ENCODE measurements at places on chromosomes 1 and 21.

DNA sequence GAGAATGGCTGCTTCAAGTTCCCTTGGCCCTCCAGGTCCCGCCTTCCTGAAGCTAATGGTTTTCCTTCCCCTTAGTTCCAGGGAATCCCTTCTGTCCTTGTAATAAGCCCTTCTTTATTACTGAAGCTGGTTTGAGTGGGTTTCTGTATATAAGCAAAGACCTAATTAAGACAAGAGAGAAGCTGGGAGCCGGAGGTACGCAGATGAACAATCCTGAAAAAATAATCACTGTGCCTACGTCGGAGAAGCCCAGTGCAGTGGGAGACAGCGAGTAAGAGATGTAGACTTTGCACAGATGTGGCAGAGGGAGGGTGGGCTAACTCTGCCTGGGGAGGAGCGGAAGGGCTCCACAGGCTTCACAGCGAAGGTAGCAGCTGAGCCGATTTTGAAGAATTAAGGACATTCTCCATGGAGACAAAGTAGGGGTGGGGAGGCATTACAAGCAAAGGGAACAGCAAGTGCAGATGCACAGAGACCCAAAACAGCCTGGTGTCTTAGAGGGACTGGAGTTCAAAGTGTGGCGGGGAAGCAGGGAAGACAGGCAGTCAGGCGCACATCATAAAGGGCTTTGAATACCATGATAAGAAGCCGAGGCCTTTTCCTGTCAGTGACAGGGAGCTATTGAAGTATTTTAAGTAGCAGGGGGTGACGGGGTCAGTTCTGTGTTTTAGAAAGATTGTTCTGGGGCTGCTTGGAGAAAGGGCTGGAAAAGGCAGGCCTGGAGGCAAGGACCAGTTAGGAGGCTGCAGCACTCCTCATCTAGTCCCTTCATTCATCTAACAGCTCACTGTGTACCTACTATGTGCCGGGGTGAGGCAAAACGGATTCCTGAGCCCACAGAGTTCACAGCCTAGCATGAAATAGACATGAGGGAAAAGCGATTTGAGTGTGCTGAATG, 6.5 kb downstream of the RIMS3 start:
- no peak for DNase-seq

- DNase-seq = no peak
These were observed 356.9 kb upstream of the RUNX1 start for GRCh38 chr21:35405981-35406380.

GRCh38 chr1:220681220-220681880, 8.8 kb upstream of the C1orf115 start:
- DNase-seq = no peak

DNA sequence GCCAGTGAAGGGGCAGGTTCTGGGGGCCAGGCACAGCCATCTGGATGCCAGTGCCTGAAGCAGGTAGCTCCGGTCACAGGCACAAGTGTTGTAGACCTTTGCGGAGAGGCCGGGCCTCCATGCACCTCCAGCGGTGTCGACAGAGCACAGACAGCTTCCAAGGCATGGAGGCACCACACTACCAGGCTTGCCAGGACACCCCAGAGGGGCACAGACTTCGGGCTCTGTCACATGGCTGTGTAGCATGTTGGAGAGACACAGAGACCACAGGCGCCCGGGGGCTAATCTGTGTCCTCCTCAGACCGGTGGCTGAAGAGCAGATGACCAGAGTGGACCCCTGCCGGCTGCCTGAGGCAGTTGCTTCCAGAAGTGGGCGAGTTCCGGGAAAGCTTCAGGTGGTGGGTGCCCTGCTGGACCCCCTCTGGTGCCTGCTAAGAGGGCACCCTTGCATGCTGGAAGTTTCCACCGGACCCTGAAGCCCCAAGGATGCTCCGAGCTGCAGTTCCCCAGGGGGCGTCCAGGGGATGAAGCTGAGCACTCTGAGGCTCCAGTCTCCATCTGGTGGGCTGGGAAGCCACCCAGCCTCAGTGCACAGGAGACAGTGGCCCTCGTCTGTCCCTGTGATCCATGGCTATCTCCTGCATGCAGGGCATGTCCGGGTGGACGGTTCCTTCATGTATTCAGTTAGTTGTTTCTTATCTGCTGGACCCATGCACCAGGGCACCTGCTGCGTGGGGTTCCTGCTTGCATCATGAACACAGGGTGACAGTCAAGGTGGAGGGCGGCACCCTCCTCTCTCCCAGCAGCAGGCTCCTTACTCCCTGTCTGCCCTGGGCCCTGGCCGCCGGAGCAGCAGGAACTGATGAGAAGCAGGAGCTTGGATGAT, 82.4 kb downstream of the OBSCN start:
- DNase-seq = no peak

DNA sequence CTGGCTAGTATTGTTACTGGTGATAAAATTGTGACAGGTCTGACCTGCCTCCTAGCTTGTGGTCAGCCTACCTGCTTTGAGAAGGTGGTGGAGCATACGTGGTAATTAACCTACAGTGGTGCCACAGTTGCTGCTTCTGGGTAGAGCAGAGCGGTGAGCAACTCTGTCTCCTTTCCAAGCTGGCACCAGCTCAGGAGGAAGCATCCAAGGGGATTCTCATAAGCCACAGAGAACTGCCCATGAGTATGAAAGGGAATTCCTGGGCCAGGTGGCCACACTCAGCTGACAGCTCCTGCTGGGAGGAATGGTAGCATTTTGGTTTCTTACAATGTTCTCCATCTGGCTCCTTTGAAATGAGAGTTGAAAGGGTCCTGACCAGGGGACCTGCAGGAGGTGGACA, 39.4 kb downstream of the ATP2B4 start:
- no peak for DNase-seq

DNA sequence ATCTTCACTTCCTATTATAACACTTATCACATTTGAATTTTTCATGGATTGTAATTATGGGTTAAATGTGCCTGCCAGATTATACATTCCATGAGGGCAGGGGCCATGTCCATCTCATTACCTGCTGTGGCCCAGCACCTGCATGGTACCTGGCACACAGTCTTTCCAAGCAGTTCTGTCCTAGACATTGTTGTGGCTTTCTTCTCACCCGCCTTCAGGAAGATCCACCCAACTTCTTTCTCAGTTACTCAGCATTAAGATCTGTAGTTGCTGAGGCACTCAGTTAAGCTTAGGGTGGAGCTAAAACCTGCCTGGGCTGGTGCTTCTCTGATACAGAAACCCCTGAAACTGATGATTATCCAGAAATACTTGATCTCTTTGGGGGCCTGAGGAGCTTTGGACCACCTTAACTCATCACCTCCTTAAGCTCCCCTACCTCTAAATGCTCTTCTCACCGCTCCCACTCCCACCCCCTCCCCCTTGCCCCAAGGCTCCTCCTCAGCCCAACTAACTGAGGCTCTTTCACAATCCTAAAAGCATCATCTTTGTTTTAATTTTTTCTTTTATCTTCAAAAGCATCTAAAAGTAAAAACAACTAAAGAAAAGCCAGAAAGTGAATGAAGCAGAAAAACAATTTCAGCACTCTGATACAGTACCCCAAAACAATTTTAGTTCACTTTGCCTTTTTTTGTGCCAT, 190.6 kb downstream of the FGGY start:
- DNase-seq = no peak

DNA sequence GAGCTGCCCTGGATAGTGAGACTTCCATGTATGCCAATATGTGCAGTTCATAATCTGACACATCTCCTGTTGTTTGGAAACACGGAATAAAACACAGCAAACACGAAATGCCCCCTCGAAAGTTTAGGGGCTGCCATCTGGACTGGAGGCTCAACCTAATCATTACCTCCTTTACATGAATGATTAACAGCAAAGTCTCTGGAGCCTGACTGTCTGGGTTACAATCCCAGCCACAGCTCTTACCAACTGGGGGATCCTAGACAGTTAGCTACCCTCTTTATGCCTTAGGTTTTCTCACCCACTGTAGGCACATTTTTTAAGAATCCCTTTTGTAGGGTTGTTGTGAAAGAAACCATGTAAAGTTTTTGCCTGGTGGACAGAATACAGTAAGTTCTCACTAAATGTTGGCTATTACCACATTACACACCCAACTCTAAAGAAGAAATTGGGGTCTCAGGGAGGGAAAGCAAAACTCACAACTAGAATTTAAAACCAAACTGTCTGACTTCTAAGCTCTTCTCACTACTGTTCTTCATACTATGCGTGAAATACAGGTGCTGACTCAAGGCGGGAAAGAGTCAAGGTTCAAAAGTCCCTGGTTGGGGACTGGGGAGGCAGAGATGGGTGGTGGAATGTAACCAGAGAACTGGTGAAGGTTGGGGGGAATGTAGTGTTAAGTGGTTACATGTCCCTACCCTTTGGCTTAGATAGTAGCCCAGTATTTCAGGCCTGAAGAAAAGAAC, 24.2 kb downstream of the CYP4A22 start:
- DNase-seq = no peak

DNA sequence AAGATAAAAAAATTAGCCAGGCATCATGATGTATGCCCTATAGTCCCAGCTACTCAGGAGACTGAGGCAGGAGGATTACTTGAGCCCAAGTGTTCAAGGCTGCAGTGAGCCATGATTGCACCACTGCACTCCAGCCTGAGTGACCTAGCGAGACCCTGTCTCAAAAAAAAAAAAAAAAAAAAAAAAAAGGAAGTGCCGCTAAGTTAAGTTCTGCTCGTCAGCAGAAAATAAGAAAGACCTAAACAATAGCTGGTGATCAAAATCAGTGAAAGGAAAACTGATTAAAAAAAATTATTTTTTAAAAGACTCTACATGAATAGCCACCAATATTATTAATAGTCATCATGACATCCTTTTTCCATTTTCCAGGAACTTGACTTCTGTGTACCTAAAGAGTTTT, 44.2 kb upstream of the MTR start:
- no peak for DNase-seq

DNA sequence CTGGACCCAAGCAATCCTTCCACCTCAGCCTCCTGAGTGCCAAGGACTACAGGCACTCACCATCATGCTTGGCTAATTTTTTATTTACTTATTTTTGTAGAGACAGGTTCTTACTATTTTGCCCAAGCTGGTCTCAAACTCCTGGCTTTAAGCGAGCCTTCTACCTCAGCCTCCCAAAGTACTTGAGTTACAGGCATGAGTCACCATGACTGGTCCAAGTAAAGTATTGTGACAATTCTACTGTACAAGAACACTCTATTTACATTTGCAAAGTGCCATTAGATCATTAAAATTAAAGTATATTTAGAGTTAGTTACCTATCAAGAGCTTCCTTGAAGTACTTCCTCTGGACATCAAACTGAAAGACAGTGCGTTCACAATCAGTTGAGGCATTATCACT, 44.8 kb downstream of the NRDC start:
- DNase-seq = no peak

DNA sequence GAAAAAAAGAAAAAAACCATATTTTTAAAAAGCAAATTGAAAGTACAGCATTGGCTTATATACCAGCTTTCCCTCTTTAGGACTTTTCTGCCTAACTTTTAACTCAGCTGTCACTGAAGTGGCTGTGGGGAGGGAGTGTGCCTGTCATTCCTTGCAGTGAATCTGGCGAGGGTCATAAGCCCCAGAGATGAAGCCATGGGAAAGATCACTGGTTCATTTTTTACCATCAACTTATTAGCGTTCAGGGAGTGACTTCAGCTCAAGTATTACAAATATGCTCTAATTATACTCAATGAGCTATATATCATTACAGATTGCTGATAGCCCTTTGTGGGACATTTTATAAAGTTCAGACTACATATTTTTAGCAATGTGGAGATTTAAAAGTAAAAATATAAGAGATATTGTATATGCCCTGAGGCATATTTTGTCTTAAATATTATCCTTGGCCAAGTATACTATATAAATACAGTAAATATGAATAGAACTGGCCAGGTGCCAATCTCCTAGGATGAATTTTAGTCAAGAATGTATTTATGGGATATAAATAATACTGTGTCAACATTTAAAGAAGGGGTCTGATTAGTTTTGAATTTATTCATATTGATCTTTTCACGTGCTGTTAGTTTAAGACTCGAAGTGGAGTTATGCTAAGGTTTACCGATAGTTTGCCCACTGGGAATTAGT, 4.4 kb downstream of the TGFB2 start:
- no peak for DNase-seq

DNA sequence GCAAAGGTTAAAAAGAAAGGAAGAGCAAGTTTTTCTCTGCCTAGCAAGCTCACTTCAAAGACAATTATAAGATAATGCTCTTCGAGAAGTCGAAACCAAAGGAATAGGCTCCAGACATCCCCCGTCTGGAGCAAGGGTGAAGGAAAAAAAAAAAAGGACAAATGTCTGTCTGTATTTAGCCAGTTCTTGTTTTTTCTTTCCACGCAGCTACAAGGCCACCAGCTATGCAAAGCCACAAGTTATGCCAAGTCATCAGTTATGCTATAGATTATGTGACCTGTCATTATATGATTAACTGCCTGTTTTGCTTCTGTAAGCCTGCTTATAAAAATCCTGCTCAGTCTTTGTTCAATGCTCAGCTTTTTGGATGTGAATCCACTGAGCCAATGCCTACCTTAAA, 2.4 kb upstream of the THEM5 start:
- DNase-seq = no peak

DNA sequence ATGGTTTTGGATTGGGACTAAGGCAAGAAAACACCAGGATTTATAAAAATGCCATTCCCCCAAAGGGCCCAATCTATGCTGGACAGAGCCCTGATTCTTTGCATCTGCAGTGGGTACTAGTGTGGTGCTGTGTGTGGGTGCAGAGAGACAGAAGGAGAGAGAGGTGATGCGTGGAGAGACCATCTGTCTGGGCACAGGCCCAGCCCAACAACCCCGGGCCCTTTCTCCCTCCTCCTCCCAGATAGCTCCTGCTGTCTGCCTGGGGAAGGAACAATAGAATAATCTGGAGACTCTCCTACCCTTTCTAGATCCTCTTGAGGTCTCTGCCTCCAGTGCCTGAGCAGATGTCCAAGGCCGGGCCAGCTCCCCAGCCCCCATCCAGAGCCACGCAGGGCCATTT, 15.1 kb downstream of the KIAA1614 start:
- no peak for DNase-seq

- no peak for DNase-seq
These were observed 7.0 kb downstream of the DIP2A start for GRCh38 chr21:46465651-46466050.

DNA sequence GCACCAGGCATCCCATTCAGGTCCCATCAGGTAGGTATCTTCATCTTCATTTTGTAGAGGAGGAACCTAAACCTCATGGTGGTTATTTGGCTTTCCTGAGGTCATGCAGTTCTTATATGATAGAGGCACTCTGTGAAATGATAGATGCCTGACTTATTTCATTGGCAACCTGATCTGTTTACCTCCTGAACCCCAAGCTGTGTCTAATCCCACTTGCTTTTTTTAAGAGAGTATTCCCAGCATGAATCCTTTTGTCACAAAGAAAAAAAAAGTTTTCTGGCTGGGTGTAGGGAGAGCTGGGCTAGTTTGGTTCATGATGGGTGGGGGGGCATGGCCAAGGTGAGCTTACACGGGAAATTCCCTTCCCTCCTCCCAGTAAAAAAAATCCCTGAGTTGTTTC, 154.2 kb downstream of the TENT5C start:
- no peak for DNase-seq

GRCh38 chr1:30106125-30106524, 617.3 kb downstream of the MATN1 start:
- no peak for DNase-seq
